Renal cortex interstitium (tissue), 15 donors: ENCODE measurements at places on chromosomes 12 and 14.

GRCh38 chr14:69701857-69702256 lies 65.1 kb upstream of the SRSF5 start:
- DNase-seq = no peak

GRCh38 chr12:92535961-92536360 lies 166.8 kb upstream of the PLEKHG7 start:
- no peak for DNase-seq

DNA sequence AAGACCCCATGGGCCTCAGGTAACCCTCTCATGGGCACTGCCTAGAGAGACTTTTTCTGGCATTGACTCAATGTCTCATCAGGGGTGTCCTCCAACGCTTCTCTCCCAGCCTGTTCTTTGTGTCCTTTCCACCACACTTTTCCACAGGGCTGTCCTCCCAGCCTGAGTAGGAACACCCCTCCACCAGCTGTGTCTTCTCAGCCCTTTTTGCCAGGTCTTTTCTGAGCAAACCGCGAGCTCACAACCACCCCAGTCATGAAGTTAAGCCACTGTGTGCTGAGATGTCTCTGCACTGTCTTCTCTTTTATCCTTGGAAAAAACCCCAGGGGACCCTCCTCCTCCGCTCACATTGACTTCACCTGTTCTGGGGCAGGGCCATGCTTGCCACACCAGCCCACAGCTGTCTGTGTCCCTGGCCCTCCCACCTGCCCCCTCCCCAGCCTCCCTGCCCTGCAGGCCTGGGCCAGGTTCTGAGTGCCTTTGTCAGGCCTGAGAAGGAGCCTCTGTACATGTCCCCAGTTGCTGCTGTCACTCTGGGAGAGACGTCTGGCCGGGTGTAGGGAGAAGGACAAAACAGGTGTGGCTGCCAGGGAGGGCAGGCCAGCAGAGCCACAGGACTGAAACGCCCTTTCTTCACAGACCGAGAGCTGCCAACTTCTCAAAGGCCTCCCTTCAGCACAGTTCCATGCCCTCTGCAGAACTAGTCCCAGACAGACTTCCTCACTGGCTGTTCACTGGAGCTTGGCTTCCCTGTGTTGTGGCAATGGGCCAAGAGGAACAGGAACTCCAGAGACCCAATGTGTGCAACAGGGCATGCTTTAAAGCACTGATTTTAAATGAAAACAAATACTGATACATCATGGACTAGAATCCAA lies 50.5 kb upstream of the PNMA1 start:
- no peak for DNase-seq

- no peak for DNase-seq
Observed at GRCh38 chr12:119178544-119179334, at the start of gene HSPB8. HSPB8 (plus strand) TSS chr12:119178931; CDS start chr12:119179313, 382 bp downstream.

- DNase-seq = no peak
Observed at GRCh38 chr14:72892103-72892878, 1.6 kb downstream of the DPF3 start.

GRCh38 chr12:119989731-119990381 lies 820 bp downstream of the BICDL1 start:
- DNase-seq = peak; percentile 83

GRCh38 chr12:104348994-104349494 lies 45.5 kb downstream of the EID3 start:
- DNase-seq = no peak

DNA sequence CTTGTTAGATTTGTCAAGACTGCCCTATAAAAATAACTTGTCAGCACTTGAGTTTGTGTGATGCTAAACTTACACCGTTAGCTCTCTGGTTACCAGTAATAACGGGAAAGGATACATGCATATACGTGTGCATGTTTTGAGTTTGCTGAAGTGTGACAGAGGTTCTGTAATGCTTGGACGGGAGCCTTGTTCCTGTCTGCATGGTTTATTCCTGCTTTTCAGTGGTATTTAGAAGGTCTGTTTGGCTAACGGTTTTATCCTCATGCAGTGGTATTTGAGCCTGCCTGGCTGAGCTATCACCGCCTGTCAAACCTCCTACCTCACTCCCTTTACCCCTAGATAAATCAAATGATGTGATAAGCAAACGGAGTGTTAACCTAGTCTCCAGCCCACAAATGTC lies 305.6 kb downstream of the GALC start:
- DNase-seq = peak; percentile 25

DNA sequence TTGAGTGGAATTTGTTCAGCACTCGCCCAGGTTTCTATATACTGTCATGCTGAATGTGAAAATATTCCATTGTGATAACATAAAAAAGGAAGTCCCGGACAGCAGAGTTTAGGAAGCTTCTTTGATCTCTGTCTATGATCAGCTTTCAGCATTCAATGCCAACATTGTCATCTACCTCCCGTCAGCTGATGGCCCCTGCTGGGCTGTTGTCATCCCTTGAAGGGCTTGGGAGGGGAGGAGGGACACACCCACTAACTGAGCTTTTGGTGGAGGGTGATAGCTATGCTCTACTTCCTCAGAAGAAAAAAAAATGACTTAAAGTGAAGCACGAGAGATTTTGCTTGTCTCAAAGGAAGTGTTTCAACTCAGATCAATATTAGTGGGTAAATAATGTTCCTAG lies 4.7 kb upstream of the KRT77 start:
- no peak for DNase-seq

DNA sequence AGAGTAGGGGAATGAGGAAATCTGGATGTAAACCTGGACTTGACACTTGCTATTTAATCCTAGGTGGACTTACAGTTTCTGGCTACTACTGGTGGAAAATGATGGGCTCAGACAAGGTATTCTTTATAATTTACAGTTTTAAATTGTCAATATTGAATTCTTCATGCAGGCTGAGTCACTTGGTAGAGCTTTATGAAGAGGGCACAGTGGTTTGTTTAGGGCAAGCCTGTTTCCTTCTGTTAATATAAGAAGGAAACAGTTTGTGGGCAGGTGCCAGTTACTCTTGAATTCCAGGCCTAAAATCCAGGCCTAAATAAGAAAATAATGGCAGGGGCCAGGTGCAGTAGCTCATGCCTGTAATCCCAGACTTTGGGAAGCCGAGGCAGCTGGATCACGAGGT lies 355.8 kb upstream of the RGS6 start:
- DNase-seq = no peak
